ENCODE measurements at places on chromosomes 2 and 18. TPM values are rescaled to one million over a fixed set of nuclear protein-coding genes. Genes with fewer than 3 reads are reported as not detected.

DNA sequence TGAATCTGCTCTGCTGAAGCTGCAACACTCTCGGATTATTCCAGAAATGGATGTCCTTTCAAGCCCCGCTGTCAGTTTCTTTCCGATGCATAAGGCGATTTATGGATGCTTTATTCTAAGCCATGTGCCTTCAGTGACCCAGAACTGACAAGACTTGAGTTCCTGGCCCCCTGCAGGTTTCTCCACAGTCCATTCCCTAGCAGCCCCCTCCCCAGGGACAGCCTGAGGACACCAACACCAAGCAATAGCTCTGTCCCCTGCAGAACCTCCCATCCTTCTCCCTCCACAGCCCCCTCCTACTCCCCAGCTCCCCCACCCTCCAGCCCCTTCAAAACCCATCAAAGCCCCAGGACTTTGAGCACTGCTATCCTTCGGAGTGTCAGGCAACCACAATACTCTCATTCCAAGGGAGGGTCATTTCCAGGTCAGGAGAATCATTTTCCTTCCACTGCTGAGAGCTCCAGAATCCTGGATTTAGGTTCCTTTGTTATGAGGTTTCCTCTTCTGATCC, 24.6 kb upstream of the SPP2 start:
- DNase-seq, result no peak

DNA sequence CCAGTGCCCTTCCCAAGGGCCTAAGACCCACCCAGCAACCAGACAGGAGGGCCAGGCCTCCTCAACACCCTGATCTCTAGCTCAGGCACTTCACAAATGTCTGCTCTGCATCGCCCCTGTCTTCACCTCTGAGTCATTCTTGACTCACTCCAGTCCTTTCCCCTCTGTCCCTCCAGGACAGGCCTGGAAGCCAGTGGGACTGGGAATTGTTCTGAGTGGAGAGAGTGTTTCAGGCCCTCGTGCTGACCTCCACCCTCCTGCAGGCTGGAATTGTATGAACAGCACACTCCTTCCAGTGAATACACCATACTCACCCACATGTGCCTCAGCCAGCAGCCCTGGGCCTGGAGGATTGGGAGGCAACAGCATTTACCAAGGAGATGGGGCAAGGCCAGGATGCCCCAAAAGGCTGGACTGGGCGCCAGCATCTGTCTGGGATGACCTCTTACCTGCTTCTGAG, 304.2 kb downstream of the CYP26B1 start:
- DNase-seq, result no peak

DNA sequence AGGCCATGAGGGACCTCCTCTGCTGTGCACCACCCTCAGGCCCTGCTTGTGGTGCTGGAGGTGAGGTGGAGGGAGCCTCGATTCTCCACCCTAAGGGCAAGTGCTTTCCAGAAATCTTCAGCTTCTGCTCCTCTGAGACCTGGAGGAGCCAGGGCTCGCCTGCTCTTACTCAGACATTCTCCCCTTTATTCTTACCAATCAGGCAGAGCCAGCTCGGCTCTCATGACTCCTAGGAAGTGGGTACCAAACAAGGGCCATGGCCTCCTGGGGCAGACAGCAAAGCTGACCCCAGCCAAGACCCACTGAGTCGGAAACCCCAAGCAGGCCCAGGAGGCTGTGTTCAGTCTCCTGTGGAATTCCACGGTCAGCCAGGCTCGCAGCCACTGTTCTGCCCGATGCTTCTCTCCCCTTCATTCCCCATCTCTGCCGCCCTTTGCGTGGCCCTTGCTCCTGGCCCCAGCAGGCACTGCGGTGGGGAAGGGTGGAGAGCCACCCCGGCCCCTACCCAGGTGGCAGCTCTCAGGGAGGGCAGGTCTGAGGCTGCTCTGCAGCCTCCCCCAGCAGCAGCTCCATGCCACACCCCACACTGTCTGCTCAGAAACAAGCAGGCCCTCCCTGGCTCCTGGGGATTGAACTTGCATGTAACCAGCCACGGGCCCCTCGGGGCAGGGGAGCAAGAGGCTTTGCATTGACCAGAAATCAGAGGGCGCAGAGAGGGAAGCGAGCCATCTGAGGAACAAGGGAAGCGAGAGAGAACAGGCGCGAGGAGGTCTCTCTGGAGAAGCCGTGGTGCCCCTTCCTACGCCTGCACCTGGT, 24.0 kb downstream of the HS1BP3 start:
- DNase-seq, result no peak

DNA sequence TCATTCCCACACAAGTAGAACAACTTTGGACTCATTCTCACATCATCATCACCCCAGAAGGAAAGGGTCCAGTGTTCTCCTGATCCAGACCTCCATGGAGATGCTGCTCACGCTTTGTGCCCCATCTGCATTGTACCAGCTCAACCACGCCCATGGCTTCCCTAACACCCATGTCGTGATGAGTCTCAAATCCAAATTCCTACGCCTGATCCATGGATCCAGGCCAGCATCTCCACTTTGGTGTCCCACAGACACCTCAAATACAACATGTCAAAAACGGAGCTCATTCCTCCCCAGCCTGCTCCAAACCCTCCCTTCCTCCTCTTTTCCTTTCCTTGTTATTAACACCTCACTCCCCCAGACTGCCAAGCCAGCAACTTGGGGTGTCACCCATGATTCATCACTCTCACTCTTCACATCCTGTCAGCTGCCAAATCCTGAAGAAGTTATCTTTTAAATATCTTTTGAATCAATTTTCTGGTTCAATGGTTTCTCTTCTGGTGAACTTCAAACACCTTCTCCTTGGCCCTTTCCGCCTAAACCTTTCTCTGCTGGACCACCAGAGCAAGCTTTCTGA, 30.2 kb upstream of the FAM124B start:
- no peak for DNase-seq

- no peak for DNase-seq
Observed at GRCh38 chr2:159939946-159940345, 122.5 kb downstream of the PLA2R1 start.

GRCh38 chr2:57376985-57377384, 669.6 kb upstream of the VRK2 start:
- DNase-seq, result no peak

The RRM2 gene
- 0.48 TPM for polyA plus RNA-seq

The KHK gene
- 6.3 TPM for polyA plus RNA-seq

DNA sequence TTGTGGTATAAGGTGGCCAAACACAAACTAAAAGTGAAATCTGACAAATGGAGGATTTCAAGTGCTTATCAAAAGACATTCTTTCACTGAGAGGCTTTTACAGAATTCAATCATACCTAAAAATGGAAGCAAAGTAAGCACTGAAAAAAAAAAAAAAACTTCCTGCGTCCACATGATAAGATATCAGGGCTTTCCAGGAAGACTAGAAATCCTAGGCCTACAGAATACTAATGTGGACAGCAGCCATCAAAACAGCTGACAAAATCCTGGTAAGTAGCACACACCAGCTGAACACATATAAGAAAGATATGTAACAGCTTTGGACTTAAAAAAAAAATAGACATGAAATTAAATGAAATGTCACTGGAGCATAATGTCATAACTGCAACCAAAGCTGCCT, 178.2 kb downstream of the SUCLG1 start:
- no peak for DNase-seq

The MOGAT1 gene
- not detected for polyA plus RNA-seq

The SOX11 gene
- not detected for polyA plus RNA-seq

The CTDP1 gene
- polyA plus RNA-seq, result 8.5 TPM

DNA sequence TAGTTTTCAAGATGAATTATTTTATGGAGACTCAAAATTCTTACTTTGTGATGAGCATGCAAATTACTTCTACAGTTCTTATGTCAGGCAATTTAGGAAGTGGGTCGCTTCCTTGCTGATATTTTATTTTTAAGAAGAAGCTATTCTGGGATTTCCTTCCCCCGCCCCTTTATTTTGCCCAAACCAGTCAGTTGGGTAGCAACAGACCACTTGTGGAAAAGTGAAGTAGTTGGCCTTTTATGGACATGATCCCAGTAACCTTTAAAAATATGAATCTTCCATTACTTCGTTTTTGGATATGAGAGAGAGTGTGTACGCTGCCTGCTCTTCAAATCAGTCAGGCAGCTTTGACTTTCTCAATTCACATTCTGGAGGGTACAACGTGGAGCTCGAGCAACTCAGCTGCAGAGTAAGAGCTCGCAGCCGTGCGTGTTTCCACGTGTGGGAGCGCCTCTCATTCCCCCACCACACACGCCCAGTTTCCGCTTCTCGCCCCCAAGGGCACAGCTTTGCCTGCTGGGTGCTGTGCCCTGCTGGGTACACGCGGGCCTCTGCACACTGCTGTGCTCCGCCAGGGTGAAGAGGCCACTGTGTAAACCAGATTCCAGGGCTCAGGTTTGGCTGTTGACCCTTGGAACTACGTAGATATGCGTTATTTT, 92.6 kb downstream of the ITGB1BP1 start:
- no peak for DNase-seq

- no peak for DNase-seq
Observed at GRCh38 chr2:199946196-199946595, 9.1 kb downstream of the TYW5 start.

GRCh38 chr2:224405841-224406370, 4.0 kb upstream of the FAM124B start:
- DNase-seq, result no peak

DNA sequence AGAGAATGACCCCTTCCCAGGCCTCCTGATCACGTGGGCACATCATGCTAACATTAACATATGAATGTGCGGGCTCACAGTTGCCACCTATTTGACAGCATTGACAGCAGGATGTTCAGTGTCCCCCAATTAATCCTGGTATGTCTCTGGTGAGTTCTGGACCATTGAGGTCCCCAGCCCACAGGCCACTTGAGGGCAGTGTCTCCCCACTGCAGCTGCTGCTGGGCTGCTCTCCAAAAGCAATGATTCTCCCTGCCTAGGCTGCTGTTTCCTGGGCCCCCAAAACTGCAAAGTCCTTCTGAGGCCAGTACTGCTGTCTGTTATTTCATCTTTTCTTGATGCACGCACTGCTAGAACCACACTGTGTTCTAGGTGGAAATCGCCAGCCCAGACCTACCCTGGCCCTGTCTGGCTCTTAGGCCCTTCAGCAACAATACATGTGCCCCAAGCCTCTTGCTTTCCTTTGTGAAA, 52.7 kb upstream of the MAPK4 start:
- DNase-seq, result no peak

DNA sequence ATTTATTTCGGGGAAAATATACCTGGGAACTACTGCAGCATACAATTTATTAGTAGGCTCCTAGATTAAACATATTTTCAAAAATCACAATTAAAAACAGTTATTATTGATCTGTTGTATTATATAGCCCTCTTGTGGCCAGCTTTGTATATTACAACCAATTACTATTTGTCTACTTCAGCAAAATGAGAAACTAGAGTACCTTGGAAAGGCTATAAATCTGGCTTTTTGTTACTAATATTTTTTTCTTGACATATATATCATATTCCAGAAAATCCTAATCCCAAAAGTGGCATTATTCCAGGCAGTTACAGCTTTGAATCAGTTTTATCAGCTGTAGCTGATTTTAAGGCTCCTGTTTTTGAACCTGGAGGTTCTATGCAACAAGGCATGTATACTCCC, 101.2 kb downstream of the UBR3 start:
- peak; percentile 44 for DNase-seq

The SIX2 gene
- polyA plus RNA-seq, result not detected

The MC4R gene
- polyA plus RNA-seq, result not detected

DNA sequence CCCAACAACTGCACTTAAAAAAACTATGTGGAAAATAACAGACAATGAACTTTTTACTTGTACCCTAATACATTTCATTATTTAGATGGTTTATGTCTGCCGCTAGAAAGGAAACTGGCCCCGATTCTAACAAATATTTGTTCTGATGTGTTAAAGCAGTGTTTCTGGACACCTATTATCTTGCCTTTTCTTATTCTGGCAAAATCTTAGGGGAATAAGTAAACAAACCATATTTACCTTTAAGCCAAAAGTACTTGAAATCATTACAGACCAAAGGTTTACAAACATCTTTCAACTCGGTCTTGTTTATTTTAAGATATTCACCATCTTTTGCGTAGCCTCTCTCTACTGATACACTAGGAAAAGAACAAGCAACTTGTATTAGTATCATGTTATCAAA, 11.8 kb upstream of the DLX1 start:
- DNase-seq, result no peak

- no peak for DNase-seq
Observed at GRCh38 chr18:54125429-54125828, 99.0 kb downstream of the MBD2 start.

GRCh38 chr2:54652540-54652939, 70.9 kb upstream of the EML6 start:
- no peak for DNase-seq

DNA sequence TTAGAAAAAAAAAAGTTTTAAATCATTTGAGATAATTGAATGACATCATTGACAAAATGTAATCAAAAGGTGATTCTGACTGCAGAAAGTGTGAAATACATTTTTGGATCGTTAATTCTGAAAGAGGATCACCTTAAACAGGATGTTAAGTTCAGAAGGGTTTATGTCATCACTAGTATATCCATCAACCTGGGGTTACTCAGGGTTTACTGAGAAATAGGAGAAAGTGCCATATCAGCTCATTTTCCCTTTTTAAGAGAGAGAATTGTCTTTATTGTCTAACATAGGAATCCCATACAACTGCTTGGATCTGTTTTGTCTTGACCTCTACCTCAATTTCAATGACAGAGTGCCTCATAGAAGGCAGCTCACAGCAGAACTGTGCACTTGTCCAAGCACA, 466.1 kb upstream of the LINC00305 start:
- DNase-seq, result no peak

DNA sequence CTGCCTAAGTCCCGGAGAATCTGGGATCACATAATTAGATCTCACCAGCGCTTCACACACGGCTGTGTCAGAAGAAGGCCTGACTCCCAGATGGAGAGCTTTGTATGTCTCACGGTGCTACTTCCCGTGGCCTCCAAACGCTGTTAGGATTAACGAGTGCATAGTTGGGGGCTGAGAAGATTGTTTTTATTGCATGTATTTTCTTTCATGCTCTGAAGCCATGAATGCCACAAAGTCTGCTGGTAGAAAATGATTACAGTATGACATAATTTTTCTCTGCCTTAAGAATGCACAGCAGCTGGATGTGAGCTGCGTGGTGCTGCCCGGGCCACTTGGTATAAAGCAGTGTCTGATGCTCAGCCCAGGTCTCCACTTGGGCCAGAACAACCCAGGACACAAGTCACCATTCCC, 166.5 kb downstream of the SEPTIN10 start:
- no peak for DNase-seq

DNA sequence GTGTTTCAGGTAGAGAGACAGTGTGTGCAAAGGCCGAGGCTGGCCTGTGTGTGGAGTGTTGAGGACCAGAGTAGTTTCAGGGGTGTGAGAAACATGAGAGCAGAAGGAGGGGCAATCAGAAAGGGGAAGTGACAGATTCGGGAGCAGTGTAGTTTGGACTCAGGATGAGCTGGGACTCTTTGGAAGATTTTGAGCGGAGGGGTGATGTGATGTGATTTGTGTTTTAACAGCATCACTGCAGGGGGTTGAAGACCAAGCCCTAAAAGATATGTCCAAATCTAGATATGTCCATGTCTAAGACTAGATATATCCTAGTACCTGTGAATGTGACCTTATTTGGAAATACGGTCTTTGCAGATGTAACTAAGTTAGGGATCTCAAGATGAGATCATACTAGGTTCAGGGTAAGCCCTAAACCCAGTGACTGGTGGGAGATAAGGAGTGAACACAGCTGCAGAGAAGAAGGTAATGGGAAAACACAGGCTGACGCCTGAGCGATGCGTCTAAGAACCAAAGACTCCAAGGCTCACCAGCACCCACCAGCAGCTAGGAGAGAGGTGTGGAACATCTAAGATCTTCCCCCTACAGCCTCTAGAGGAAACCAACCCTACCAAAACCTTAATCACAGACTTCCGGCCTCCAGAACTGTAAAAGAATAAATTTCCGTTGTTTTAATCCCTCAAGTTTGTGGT, 38.5 kb upstream of the MYO3B start:
- no peak for DNase-seq
